Lower lobe of right lung (tissue), 2 donors: ENCODE measurements at places on chromosomes 13 and 19.

- DNase-seq = no peak
Measured at GRCh38 chr13:33372251-33372919, 86.8 kb upstream of the STARD13 start.

GRCh38 chr13:52004511-52005170 lies 6.6 kb downstream of the ATP7B start:
- DNase-seq = no peak

GRCh38 chr13:51009597-51009996 lies 100.0 kb downstream of the RNASEH2B start:
- no peak for DNase-seq

DNA sequence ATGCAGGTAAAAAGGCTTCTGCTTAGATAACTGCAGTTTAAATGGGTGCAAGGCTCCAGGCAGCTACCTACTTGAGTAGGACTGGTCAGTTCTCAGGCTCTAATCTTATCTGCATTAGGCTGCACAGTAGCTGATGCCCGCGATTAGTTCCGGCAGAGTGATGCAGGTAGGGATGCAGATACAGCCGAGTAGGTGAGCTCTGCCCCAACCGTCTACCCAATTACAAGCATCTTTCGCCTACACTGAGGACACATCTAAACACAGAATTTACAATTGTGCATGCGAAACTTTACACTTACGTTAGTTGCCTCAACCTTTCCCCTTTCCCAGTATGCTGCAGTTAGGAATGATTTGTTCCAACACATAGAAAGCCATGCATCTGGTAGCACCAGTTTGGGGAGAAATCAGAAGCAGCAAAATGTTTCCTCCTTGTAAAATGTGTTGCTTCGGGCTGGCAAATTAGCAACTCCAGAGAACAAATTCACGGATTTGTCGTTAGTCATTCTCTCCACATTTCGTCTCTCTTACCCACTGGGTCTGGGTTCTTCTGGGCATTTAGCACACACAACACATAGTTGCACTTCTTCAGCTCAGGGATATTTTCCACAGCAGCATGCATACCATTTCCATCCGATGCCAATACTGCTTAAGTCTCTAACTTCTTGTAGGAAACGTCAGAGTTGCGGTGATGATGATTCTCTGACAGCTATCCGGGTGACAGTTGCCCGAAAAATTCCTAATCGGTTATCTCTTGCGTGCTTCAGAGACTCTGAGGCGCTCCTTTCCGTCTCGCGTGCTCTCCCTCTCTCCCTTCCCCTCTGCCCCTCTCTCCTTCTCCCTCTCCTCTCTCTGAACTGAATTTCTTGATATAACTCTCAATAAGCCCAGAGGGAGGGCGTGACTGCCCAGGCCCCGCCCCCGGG lies at the start of gene PCDH9:
PCDH9 (minus strand) TSS at position 856 of the 923 bp plus-strand sequence. CDS start 1,896 bp downstream, outside the sequence.
- no peak for DNase-seq

- DNase-seq = no peak
Measured at GRCh38 chr13:24747248-24748060, 16.5 kb upstream of the RNF17 start.

DNA sequence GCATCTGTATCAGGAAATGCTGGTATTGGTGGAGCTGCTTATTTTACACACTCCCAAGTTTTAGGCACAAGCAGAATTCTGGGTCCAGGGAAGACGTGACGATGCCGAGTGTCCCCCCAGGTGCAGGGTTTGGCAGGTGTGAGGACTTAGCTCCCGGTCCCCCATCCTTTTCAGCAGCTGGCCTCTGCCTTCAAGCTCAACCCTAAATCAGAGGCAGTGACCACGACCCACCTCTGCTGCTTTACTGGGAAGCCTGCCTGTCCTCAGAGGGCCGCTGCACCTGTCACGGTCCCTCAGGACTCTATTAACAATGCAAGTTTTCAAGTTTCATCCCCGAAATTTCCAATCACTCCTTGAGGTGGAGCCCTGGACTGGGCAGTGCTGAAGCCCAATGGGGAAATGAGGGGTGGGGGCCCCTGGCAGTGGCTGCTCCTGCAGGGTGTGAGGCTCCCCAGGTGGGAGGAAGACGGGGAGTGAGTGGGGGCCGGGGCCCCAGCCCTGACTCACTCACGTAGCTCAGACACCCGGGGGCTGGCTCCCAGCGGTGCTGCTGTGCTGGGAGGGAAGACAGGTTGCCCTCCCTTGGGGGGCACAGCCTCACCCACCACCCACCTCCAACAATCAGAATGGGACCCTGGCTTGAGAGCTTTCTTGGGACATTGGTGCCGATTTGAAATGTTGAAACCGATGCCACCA lies 92.6 kb upstream of the MCF2L start:
- peak; percentile 36 for DNase-seq

- no peak for DNase-seq
Measured at GRCh38 chr19:18204394-18205199, 755 bp upstream of the RAB3A start.

GRCh38 chr19:31262725-31263191 lies 86.5 kb downstream of the TSHZ3 start:
- no peak for DNase-seq

DNA sequence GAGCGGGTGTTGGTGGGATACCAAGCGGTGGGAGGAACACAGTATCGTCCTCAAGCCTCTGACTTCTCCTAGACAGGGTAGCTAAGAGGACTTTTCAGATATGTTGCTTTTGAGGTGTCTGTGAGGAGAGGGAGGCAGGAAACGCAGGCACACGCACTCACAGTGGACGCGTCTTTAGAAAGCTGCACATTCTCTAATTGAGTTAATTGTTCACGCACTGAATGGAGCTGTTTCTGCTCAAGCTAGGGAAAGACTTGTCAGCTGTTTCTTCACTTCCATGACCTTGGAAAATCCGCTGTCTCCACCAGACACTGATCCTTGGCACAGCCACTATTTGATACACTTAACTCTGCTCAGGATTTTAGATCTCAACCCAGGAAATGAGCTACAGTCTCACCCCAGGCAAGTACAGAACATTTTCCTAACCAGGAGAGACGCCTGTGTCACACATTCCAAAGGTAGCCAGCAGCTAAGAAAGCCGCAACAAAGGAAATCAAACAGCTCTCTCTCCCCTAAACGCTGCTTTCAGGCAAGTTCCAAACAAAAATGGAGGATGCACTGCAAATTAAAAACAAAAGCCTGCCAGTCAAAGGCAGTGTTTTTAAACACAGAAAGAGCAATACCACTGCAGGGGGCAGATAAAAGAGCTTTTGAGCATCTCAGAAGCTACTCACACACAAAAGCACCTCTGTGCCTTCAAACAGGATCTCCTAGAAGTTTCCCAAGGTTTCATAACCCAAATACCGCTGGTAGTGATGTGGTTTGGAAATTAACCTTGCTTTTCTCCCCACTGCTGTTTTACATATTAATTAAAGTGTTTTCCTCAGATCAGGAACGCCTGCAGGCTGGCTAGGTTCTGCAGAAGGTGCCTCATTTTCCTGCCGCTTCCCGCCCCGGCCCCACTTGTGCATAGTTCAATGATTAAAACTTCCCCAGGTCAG lies 57.3 kb downstream of the IRS2 start:
- no peak for DNase-seq

GRCh38 chr13:40176242-40176641 lies 490.2 kb downstream of the FOXO1 start:
- DNase-seq = no peak

DNA sequence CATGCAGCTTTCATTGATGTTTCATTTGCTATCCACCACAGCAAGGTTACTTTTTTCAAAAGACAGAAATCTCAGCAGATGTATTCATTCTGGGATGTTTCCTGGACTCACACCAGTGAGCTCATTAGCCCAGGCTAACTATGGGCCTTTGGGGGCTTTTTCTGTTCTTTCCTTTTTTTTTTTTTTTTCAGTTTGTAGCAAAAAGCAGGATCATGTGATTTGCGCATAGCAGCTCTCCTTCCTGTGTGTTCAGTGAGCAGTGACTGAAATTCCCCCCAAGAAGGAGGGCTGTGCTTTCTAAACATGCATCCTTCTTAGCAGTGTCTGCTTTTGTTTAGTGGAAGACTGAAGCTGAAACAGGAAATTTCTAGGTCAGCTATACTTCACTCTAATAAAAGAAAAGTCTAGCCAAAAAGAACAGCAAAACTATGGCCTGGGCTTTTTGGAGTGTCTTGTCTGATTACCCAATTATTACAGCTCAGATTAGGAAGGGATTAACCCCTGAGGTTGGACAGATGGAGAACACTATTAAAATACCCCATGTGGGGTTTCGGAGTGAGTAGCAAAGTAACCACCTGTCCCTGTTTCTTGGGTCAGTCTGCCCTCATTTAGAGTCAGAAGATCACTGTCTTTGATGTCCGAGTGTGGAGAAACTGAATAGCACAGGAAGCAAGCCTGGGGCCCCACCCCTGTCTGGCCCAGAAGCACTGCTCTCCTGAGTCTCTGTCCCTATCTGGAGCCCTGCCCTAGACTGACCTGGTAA lies 8.9 kb upstream of the AMER2 start:
- no peak for DNase-seq

DNA sequence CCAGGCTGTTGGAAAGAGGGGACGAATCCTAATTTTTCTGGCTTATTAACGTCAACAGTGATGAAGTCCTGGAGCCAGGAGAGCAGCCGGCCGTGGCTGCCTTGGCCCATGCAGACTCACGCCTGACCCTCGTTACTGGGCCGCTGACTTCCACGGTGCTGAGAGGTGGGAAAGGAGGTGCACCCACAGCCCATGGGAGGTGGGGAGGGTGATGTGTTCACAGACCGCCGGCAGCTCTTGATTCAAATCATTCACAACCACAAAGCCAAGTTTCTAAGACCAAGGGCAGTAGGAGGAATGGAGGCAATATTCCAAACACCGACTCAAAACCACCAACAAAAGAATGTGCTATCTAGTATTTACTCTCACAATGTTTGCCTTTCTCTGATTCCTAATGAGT lies 24.3 kb downstream of the COL4A2 start:
- DNase-seq = no peak

GRCh38 chr13:94595001-94595949 lies 677 bp downstream of the TGDS start:
- no peak for DNase-seq

GRCh38 chr19:49808711-49809159 lies 4.4 kb downstream of the FUZ start:
- peak; percentile 94 for DNase-seq

DNA sequence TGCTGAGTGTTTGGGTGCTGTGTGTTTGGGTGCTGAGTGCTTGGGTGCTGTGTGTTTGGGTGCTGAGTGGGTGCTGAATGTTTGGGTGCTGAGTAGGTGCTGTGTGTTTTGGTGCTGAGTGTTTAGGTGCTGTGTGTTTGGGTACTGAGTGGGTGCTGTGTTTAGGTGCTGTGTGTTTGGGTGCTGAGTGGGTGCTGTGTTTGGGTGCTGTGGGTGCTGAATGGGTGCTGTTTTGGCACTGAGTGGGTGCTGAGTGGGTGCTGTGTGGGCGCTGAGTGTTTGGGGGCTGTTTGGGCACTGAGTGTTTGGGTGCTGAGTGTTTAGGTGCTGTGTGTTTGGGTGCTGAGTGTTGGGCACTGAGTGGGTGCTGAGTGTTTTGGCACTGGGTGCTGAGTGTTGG lies 48.5 kb upstream of the F7 start:
- DNase-seq = peak; percentile 2

DNA sequence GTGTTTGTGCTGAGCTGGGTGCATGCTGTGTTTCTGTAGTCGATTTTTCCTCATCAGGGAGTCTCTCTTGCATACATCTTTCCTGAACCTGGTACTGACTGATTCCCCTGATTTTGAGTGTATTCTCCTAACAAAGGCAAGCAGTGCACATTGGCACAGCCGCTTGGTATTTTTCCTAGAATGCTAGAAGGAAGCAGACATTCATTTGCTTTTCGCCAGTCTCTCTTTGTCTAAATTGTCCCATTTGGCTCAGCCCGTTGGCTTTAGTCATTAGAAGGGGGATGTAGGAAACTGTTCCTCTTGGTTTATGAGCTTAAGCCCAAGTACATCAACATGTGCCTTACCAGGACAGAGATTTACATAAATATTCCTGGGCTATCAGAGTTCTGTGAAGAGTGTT lies 266.1 kb upstream of the TMTC4 start:
- DNase-seq = no peak

GRCh38 chr13:49246850-49247642 lies 679 bp upstream of the CDADC1 start:
- DNase-seq = no peak

GRCh38 chr13:22275393-22275792 lies 604.5 kb downstream of the FGF9 start:
- DNase-seq = no peak

DNA sequence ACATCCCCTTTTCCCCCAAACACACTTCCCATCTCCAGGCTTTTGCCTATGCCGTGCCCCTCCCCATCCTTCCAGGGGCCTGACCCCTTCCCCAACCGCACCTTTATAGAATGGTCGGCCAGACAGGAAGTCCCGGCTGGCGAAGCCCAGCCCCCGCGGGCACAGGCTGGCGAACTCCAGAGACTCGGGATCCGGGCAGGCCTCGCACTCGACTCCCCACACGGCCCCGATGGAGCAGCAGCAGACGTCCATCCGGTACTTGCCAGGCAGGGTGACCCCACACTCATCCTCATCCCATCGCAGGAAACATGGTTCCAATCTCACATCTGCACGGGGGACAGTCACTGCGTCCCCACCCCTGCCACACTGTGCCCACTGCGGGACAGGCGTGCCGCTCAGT lies 25.7 kb downstream of the FBN3 start:
- DNase-seq = no peak

- no peak for DNase-seq
Measured at GRCh38 chr13:26007261-26008125, 44.3 kb downstream of the SHISA2 start.

DNA sequence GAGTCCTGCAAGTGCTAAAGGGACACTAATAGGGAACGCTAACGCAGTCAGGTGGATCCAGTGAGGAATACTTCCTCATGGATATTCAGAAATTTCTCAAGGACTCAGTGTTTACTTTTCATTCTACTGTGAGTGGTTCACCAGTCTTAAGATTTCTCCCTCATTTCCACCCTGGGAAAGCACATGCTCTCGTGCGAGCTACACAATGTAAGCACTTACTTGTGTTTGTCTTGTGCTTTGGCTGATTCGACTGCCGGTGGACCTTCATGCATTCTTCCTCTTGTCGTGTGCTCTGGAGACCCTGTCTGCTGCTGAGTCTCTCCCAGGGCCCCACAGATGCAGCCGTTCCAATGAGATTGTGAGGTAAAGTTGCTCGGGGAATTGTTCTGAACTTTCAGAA lies 180.1 kb downstream of the NUFIP1 start:
- DNase-seq = peak; percentile 47
